ENCODE measurements at places on chromosomes 4 and X.

- DNase-seq, result no peak
These were observed 70.0 kb upstream of the TLL1 start for GRCh38 chr4:165803005-165803404.

DNA sequence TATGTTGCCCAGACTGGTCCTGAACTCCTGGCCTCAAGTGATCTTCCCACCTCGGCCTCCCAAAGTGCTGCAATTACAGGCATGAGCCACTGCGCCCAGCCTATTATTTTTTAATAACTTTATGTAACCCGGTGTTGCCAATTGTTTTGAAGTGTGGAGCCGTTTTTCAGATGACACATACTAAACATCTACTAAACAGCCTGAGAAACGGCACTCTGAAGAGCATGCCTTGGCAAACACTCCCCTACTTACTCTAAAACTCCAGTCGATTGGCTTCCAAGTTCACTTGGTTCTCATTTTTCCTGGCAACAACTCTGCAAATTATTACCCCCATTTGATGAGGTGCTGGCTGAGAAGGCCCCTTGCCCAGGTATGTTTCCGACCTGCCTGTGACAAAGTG, 131.1 kb downstream of the GPR143 start:
- DNase-seq, result no peak

GRCh38 chrX:150548251-150548650, 20.2 kb upstream of the MTM1 start:
- no peak for DNase-seq

- DNase-seq, result no peak
These were observed 20.6 kb downstream of the GABRQ start for GRCh38 chrX:152658302-152658701.

- DNase-seq, result no peak
These were observed 977.3 kb downstream of the C4orf33 start for GRCh38 chr4:130073145-130073790.

GRCh38 chrX:131262738-131263679, 26.1 kb downstream of the IGSF1 start:
- no peak for DNase-seq

DNA sequence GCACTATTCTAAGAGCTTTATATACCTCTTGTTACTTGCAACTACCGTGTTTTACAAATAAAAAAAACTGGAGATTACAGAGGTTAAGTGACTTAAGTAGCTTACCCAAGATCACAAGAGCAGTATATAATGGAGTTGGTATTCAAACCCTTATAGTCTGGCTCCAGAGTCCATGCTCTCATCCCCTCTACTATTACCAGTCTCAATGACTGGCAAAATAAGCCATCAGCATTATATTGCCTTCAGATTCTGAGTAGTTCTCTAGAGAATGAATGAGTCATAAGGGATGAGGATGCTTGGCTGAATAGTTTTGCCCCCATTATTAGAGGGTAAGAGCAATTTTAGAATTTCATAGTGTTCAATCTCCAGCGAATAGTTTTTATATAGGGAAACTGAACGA, 170.1 kb upstream of the ATOH1 start:
- no peak for DNase-seq

DNA sequence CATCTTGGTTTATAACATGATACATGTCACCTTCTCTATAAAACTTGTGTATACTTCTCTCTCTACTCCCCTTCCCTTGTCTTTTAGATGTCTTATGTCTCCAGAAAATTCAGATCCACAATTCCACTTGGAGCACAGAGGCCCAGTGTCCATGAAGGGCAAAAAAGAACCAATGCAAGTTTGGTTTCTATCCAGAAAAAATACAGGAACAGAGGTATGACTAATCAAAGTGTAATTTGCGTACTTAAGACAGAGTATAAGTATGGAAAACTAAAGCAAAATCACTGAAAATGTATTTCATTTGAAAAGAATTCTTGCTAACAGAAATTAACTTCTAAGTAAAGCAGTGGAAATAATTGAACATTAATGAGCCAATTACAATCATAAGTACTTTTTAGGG, 46.2 kb downstream of the GUCY1B1 start:
- no peak for DNase-seq

DNA sequence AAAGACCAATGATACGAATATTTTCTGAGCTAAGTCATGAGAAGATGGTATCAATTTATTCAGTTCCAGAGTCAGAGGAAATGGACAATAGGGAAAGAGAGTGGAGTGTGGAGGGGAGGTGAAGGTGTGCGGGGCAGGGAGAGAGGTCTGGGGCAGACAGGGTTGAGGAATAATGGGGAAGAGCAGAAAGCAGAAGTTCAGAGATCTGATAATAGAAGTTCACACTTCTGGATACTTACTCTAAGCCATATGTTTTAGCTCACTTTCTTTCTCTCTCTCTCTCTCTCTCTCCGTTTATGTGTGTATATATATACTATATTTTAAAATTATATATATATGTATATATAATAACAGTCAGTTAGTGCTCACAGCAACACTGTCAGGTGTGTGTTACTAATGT, 40.4 kb downstream of the FOXR2 start:
- no peak for DNase-seq

- no peak for DNase-seq
These were observed 907.1 kb downstream of the FSTL5 start for GRCh38 chr4:161256716-161257115.

- DNase-seq, result no peak
These were observed 149.5 kb downstream of the DHRSX start for GRCh38 chrX:2351321-2351720.

All from T-helper 22 cell (primary cell).